NCI-H1694 (cell line): ENCODE measurements at places on chromosomes 3 and 15.

- DNase-seq = peak; percentile 24
These were observed 90.0 kb downstream of the MEGF11 start for GRCh38 chr15:66163553-66163952.

GRCh38 chr3:135918600-135918999 is 46.9 kb upstream of the PPP2R3A start:
- no peak for DNase-seq

DNA sequence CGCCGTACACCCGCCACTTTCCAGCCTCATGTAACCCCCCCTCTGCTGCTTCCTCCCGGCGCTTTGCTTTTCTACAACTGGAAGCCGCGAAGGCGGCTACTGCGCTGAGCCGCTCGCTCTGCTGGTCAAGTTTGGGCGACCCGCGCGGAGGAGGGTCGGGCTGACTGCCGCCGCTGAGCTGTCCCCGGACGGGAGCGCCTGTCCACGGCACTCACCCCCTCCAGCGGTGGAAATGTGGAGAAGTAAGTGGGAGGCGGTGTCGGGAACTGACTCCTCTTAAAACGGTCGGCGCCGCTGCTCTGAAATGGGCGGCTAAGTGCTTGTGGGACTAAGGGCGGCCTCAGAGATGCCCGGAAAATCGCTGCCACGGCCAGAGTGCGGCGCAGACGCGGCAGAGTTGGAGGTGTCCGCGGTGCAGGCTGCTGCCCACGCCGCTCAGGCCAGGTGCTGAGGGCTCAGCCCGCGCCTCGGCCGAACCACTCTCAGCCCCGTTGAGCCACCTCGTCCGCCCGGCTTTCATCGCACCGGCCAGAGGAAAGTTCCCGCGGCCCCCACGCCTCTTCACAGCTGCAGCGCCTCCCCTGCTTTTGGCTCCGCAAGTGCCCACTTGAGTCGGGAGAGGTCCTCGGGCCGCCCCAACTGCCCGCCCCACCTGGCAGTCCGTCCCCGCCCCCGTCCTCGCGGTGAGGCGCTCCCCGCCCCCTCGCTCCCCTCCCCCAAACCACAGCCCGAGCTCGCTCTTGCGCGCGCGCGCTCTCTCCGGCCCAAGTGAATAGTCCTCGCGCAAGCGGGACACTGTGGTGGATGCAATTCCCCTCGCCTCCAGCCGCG is at the start of gene EPHA6:
Gene EPHA6 (plus strand): TSS at position 775 of the 831 bp plus-strand sequence.
- DNase-seq = no peak

DNA sequence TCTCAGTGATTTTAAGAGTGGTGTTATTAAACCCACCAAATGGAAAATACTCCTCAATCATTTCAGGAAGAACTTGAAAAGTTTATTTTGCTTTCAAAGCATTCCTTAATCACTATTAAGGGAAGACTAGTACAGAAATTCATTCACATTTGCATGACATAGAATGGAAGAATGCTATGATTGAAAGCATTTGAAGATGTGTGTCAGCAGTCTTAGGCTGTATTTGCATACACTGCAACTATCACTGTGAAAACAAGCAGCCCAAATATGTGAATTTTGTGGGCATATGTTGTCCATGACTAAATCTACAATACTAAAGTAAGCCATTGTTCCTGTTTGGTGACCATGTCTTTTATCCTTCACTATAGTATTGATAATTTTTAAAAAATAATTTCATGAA is 95.8 kb downstream of the CNTN3 start:
- no peak for DNase-seq

GRCh38 chr3:16533928-16534574 is 20.6 kb upstream of the RFTN1 start:
- no peak for DNase-seq

DNA sequence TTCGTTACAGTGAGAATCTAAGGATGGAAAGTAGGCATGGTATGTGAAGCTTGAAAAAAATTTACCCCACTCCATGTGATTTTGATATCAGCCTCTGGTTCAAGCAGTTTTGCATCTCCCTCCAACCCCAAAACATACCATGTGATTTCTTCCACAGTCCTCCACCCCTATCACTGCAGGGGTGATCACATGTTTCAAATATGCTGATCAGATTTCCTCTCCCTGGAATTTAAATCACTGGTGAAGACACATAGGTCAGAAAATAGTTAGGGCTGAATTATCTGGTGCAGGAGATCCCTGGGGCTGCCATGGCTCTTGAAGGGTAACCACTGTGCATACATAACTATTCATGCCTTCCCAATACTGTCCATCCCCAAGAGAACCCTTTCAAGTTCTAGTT is 119.7 kb upstream of the THRB start:
- no peak for DNase-seq

DNA sequence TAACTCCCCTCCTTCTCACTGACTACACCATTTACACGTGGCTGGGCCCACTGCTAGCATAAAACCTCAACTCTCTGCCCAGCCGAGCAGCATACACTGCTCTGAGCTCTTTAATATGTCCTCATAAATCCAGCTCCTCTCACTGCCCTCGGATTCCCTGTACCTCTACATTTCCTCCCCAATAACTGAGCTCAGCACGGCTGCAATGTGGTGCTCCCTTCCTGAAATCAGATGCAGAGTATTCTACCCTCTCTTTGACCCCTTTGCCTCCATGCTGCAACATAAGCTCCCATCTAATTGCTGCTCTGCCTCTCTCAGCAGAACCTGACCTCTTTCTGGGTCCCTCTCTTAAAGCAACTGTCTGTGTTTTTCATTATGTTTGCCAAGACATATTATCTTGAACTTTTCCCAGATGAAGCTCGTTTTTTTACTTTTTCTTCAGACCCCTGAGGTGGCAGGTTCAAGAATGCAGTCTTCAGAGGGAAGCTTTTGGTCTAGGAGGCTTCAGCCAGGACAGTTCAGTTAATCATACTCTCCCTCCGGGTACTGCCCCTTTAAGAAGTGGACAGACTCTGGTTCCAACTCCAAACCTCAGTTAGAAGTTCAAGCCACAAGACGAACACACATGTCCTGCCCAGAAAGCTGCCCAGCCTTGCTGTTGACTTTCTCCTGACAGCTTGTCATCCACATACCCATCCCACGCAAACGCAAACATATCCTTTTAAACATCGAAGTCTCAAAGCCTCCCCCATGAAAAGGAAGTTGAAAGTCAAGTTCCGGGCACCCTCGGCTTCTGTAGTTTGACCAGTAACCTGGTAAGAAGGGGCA is 81.1 kb upstream of the NEO1 start:
- no peak for DNase-seq

DNA sequence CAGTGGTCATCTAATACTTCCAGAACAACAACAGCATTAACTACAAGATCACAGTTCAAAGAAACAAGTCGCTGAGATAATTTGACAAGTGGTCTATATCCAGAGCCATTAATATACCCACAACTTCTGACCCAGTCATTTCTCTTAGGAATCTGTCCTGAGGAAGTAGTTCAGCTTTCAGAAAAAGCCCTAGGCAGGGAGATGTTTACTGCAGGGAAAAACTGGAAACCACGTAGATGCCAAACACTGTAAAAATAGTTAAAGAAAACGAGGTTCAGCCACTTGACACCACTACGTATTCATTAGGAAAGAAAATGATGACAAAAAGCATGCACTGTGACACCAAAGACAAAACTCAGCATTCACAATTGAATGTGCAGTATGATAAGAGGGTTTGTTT is 22.3 kb upstream of the CDCP1 start:
- no peak for DNase-seq

- peak; percentile 4 for DNase-seq
These were observed 186.5 kb downstream of the FOXP1 start for GRCh38 chr3:71397046-71397445.

GRCh38 chr3:22284559-22284958 is 533.5 kb upstream of the ZNF385D start:
- no peak for DNase-seq

- DNase-seq = no peak
These were observed 45.0 kb downstream of the CLSTN2 start for GRCh38 chr3:139979991-139980390.

DNA sequence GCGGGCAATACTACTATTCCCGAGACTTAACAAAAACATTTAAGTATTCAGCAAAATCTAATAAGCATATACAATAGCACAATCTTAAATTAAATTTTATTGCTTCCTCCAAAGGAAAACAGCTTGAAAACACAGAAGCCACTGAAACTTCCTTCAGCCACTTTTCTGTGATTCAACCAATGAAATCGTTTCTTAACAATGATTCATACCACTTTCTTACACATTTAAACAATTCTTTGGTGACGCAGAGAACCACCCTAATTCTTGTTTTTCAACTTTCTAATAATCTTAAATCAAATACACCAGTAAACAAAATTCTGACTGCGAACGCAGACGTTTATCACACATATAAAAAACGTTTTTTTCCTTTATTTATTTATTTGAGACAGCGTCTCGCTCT is 4.1 kb downstream of the TJP1 start:
- no peak for DNase-seq

DNA sequence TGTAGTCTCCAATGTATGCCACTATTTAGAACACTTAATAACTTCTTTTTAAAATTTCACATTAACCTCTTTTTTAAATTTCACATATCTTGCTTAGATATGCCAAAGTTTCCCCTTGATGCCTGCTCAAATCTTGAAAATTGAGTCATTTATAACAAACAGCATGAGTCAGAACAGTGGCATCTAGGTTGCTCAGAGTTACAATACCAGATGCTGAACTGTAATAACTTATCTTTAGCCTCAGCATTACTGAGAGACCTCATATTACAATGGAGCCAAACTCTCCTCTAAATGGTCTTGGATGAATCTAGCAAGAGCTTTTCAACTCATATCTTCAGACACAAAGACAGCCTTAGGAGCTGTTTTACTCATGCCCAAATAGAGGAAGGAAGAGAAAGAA is 439.3 kb upstream of the ARPP21 start:
- DNase-seq = no peak

GRCh38 chr3:37899711-37900306 is 38.1 kb downstream of the CTDSPL start:
- DNase-seq = no peak

DNA sequence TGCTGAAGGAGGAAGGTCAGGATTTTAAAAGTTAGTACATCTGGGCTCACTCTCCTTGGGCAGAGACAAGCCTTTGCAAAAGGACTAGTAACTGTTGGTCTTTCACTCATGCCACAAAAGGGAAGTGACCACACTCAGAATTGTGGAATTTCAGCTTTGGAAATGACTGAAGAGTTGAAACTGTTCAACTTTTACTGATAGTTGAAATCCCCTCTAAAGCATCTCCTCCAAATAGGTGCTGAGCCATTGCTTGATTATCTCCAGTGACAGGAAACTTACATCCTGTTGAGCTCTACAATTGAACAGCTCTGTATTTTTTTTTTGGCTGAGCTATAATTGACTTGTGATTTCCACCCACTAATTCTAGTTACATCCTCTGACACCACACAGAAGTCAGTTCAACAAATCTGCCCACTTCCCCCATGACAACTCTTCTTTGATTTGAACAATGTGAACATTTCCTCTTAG is 254.8 kb upstream of the TPRG1 start:
- DNase-seq = no peak

DNA sequence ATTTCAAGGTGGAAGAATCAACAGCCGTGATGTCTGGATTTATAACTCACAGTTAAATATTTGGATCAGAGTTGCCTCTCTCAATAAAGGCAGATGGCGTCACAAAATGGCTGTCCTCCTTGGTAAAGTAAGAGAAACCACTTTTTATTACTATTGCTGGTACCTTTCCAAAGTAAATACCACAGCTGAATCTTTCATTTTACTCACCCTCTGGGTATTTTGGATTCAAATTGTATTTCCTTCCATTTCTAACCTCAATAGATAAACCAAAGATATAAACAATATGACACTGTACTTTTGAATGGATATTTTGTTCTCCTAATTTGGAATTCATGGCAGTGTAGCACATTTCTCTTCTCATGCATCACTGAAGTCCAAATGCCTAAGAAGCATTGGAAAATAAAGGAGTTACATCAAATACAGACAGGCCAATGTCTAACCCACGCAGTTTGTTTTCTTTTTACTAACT is 29.5 kb downstream of the KLHL24 start:
- no peak for DNase-seq

- DNase-seq = no peak
These were observed 34.2 kb downstream of the RAB11A start for GRCh38 chr15:65903296-65904073.

DNA sequence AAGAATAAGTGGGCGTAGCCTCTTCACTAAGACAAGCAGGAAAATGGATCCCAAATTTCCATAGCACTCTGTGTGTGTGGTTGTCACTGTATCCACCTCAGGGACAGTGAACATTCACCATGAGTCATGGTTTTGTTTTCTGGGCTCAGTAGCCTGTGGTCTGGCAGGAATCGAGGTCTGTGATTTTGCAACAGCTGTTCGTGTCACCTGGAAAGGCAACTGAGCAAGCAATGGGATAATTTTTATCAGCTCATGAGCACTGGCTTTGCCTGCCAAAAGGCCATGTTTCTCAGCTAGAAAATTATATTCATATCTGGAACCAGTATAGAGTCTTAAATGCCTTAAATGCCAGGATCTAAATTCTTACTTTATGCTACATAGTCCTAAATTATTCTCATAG is 60.9 kb downstream of the STRIT1 start:
- DNase-seq = no peak

DNA sequence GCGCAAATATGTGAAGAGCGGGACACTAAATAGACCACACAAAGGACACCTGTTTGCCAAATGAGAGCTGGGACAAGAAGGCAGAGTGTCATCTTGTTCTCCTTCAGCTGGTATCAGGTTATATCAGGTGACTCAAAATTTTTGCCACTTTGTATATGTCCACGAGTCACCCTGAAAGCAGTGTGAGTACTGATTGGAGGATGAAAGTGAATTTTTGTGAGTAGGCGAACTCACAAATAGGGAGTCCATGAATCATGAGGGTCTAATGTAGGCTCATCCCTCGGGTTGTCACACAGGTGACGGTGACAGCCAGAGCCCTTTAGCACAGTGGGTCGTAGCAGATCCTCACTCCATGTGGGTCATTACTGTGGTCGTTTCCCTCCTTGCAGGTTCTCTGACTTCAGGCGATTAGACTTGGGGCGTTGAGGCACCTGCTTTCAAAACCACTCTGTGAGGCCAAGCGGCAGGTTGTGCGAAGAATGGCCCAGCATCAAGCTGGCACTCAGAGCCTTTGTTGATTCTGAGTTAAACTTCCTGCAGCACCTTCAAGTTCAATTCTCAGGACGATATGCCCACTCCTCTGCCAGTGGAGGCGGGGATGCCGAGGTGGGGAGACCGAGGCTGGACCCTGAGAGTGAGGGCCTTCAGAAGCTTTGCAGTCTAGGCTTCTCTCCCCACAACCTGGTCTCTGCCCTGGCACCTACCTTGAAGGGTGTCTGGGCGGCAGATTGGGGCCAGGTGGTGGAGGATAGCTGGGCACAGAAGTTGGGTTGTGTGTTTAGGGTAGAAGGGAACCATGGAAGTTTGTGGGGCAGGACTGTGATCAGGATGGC is 173.8 kb downstream of the SMAD6 start:
- DNase-seq = no peak

DNA sequence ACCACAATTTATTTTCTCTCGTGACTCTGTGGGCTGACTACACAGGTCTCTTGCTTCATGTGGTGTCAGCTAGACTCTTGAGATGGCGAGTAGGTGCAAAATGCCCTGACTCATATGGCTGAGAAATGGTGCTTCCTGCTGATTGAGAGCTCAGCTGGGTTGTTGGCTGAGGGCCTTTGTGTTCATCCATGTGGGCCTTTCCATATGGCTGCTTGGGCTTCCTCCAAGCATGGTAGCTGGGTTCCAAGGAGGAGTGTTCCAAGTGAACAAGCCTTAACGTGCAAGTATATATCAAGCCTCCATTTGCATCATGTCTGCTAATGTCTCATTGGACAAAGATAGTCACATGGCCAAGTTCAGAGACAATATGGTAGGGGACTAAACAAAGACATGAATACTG is 164.0 kb downstream of the PDCD6IP start:
- DNase-seq = no peak

GRCh38 chr3:130950641-130951040 is 56.8 kb downstream of the ATP2C1 start:
- no peak for DNase-seq
